WTC11 (cell line): ENCODE measurements at places on chromosomes 12 and 14. TPM values are rescaled to one million over a fixed set of nuclear protein-coding genes. Genes with fewer than 3 reads are reported as not detected.

Gene NTS
- total RNA-seq, result 21.9 to 22.5 TPM (median 22.1 TPM) in 3 replicates

Gene CMTM5
- 0.24 to 0.41 TPM (median 0.39 TPM) in 3 replicates for total RNA-seq

Gene C12orf60
- 1.3 to 2.0 TPM (median 1.8 TPM) in 3 replicates for total RNA-seq

Gene CIROP
- total RNA-seq, result 0.07 to 0.11 TPM in 2 of 3 replicates, not detected in the other

Gene FGF23
- total RNA-seq, result 0.24 to 0.82 TPM (median 0.60 TPM) in 3 replicates

Gene CLEC1A
- total RNA-seq, result not detected in 3 replicates

Gene CGRRF1
- 13.0 to 17.5 TPM (median 15.1 TPM) in 3 replicates for total RNA-seq

Gene DHRS2
- total RNA-seq, result 1.8 to 4.5 TPM (median 1.8 TPM) in 3 replicates

Gene OASL
- total RNA-seq, result 0.28 TPM in 1 of 3 replicates, not detected in the others

Gene CD163
- total RNA-seq, result 0.77 to 1.1 TPM (median 0.96 TPM) in 3 replicates

Gene NEUROD4
- not detected in 3 replicates for total RNA-seq

GRCh38 chr14:81485372-81485771, 48.3 kb downstream of the SEL1L start:
- DNase-seq, result no peak

- DNase-seq, result peak; percentile 83
Observed at GRCh38 chr14:92121670-92122350, at the start of the genes CPSF2 and NDUFB1. CPSF2 (plus strand) TSS chr14:92121969; CDS start chr14:92130985, 9,016 bp downstream. NDUFB1 (minus strand) TSS chr14:92121706; CDS start chr14:92117637, 4,069 bp downstream.

GRCh38 chr12:45907955-45908354, 82.4 kb downstream of the SCAF11 start:
- DNase-seq, result no peak

DNA sequence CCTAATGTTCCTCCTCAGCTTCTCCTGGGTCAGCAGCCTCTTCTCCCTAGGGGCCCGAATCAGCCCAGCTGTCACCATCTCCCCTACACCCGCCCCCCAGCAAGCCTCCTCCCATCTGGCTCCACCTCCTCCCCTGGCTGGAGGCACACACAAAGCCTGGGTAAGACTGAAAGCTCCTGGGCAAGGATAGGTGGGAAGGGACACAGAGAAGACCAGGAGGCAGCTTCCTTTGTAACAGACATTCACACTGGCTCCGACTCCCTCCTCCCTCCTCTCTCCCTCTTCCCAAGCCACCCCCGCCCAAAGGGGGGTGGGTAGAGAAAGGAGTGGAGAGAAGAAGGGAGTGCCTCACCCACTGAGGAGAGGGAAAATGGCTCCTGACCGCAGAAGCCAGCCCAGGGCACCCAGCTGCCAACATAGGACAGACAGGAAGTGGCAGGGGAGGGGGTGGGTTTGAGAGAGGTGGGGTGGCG, 4.0 kb downstream of the CHD4 start:
- no peak for DNase-seq

- no peak for DNase-seq
Observed at GRCh38 chr12:94147387-94147990, 888 bp upstream of the PLXNC1 start.

DNA sequence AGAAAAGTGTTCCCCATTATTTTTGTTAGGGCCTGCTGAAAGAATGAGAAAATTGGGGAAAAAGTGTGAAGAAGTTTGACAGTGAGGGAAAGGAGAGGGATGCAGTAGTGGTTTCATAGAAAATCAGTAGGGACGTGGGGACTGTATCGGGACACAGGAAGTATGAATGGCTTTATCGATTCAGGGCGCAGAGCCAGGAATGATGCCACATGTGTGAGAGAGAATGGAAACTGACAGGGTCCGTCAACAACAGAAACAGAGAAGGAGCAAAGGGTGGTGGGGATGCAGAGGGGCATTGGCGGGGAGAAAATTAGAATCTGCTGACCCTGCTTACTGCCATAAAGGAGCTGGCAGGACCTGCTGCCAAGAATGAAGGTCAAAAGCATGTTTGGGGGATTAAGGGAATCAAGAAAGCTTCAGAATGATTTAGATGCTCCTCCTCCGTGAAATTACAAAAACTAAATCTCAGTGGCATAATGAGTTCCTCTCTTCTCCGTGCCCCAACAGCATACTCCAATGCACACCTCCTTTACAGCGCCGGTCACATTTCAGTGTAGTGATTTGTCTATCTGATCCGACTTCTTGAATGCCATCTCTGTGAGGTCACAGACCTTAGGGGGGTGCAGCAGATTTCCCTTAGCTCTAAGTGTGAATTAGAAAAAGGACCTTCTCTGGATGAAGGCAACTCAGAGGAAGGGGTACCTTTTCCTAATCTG, 92.6 kb downstream of the EMP1 start:
- DNase-seq, result no peak

DNA sequence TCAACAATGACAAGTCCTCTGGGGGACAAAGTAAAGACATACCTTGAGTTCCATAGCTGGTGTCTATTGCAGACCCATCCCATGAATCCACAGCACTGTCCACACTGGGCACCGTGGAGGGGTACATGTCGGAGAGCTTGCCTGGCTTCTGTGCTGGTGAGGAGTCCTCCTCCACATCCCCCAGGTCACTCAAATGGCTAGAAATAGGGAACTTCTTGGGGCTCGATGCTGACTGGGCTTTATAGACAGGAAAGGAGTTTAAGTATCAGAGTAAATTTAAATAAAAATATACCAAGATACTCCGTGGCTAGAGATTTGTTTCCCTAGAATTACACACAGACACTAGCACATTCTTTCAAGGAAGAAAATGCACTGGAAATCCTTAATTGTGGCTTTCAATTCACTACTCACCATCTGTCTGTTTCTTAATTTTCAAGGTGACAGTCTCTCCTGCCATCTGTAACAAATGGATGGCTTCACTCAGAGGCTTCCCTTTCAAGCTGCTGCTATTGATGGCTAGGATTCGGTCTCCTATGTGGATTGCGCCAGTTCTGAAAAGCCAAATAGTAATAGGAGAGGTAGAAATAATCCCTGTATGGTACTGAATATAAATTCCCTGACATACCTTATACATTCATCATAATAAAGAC, 90.1 kb downstream of the HELB start:
- DNase-seq, result no peak

DNA sequence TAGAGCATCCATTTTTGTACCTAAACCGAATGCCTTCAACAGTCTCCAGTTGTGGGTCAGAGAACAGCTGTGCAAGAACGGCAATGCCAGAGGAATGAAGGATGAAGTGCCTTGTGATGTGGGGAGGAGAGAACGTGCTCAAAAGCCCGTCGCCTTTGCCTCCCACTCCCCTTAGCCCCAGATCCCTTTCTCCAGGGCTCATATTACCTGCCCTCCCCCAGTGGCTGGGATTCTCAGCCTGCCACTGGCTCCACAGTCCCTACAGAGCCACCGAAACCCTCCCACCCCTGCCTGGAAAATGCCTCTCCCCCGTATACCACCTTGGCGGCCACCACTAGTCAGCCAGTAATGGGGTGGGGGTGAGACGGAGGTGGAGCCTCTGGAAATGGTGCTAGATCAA, 158.5 kb downstream of the ZFP36L1 start:
- DNase-seq, result no peak

- DNase-seq, result no peak
Observed at GRCh38 chr14:45679853-45680252, 426.9 kb upstream of the MIS18BP1 start.

- DNase-seq, result peak; percentile 96
Observed at GRCh38 chr12:50283229-50283923, at the start of gene LIMA1. LIMA1 (minus strand) TSS chr12:50283520; CDS start chr12:50248751, 34,769 bp downstream.

- DNase-seq, result no peak
Observed at GRCh38 chr14:71380271-71380670, 473.0 kb downstream of the PCNX1 start.

DNA sequence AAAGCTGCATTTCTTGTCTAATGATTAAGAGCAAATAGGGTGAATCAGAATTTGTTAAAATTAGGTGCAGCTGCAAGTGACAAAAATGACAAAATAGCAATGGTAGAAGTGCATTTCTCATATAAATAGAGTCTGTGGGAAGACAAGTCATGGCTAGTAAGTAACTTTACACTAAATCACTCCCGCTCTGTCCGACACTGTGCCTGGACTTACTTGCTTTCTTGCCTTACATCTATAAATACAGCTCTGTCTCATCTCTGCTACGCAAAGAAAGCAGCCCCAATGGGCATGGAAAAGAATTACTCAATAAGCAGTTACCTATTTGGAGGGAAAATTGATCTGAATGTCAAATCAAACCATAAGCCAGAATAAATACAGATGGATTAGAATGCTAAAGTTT, 245.4 kb upstream of the KRR1 start:
- no peak for DNase-seq

DNA sequence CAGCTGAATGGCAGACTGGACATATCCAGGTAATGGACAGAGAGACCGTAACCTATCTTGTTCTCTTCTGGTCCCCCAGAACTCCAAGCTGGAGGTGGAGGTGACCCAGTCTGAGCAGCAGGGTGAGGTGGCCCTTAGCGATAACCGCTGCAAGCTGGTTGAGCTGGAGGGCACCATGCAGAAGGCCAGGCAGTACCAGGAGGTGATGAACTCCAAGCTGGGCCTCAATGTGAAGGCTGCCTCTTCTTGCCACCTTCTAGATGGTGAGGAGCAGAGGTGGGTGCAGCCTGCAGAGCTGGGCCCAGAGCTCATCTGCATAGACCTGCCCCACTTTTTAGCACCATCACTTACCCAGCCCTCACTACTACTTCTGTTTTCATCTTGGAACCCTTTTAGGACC, 7.2 kb upstream of the KRT86 start:
- no peak for DNase-seq

GRCh38 chr12:130783110-130783715, 55.8 kb downstream of the STX2 start:
- no peak for DNase-seq

DNA sequence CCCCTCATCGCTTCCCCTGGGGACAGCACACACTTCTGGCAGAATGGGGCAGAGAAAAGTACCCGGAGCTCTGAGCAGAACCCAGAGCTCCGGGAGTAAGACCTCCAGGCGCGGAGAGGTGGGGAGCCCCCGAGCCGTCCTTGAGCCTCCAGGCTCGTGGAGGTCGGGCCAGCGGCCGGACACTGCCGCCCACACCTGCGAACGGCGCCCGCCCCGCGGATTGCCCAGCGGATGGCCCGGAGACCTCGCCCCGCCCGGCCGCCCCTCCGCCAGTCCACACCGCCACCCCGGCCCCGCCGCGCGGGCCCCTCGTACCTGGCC, 344 bp downstream of the SPTLC2 start:
- DNase-seq, result no peak

- no peak for DNase-seq
Observed at GRCh38 chr12:124322271-124322998, 27.5 kb downstream of the RFLNA start.

- DNase-seq, result no peak
Observed at GRCh38 chr12:41527534-41528116, 339.5 kb downstream of the PDZRN4 start.

DNA sequence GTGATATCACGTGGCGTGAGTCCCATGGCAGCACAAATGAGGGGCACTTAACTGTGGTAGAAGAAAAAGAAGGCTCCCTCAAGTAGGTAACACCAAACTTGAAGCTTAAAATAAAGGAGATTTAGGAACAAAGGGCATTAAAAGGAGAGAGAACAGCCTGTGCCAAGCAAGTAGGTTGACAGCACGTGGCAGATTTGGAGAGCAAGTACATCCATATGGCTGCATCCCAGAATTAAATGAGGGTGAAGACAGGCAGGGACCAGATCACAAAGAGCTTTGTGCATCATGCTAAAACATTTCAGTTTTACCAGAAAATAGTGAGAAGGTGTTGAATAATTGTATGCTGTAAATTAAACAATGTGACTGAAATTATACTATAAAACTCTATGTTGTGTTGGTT, 32.8 kb downstream of the KCNMB4 start:
- DNase-seq, result no peak

GRCh38 chr14:97625477-97625876, 828.3 kb downstream of the VRK1 start:
- DNase-seq, result no peak

DNA sequence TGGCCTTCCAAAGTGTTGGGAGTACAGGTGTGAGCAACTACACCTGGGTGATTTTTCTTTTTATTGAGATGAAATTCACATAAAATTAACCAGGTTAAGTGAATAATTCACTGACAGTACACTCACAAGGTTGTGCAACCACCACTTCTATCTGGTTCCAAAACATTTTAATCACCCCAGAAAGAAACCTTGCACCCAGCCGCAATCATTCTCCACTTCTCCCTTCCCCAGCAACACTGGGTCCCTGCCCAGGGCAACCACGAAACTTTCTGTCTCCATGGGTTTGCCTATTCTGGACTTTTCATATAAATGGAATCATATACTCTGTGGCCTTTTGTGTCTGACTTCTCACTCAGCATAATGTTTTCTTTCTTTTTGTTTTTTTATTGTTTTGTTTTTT, 26.3 kb upstream of the MLXIP start:
- DNase-seq, result no peak

GRCh38 chr14:100653409-100653808, 66.2 kb upstream of the BEGAIN start:
- DNase-seq, result peak; percentile 57

DNA sequence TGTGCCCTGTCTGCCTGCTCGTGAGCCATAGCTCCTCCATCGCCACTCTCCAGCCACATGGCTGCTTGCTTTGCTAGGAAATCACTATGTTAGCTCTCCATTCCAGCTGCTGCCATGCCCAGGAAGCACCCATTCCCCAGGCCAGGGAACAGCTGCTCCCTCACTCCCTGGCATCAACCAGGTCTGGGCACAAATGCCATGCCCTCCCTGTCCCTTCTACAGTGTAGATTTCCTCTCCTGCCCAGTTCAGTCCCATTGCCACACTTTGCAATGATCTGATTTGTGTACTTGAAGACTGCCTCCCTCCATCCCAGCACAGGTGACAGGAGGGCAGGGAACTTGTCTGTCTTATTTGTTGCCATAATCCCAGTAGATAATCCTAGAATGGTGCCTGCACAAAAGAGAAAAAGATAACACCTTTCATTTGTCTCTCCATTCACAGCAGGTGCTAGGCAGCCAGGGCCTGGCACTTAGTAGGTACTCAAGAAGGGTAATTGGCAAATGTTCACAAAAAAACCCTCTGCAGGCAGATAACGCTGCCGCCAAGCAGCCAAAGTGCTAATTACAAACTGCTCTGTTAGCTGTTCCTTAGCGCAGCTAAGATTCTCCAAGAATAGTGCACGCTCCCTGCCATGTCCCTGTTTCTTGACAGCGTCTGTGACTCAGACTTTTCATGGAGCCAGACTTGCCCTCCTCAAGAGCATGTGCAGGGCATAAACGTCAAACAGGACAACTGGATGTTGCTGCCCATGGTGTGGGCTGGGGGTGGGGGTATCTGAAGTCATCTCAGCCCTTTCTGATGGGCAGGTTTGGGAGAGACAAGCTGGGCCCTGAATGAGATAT, 69.1 kb downstream of the ARL6IP4 start:
- DNase-seq, result no peak

- no peak for DNase-seq
Observed at GRCh38 chr14:55754471-55754870, 174.5 kb downstream of the KTN1 start.

GRCh38 chr14:71690478-71690877, 241.8 kb upstream of the RGS6 start:
- no peak for DNase-seq
